ENCODE measurements at places on chromosomes 3 and 15.

DNA sequence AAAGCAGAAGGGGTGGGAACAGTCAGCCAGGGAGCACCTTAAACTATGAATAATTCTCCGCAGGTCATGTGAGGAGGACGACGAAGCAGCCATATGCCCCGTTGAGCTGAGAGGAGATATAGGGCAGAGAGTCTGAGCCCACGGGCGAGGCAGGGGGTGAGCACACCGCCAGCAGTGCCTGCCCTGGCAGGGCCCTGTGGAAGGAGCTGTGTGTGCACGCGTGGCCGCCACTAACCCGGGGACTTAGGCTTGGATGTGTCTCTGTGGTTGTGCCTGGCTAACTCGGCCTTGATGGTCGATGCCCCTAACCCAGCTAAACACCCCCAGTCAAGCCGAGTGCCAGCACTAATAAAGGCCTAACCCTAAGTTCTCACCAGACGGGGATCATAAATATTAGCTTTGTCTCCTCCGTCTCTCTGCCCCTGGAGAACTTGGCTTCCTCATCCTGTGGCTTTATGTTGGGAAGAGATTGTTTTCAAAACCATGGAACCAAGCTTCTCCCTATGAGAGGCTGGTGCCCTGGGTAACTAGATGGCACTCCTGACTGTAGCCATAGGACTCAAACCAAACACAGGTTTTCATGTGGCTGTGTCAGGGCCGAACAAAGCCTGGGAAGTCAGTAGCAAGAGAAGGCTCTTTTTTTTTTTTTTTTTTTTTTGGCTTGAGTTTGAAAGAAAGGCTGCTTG, 45.4 kb downstream of the CCK start:
- no peak for DNase-seq

GRCh38 chr3:22594990-22595389, 608.1 kb upstream of the UBE2E2 start:
- DNase-seq: no peak

- DNase-seq: no peak
Measured at GRCh38 chr3:133827684-133828083, 22.1 kb downstream of the SRPRB start.

DNA sequence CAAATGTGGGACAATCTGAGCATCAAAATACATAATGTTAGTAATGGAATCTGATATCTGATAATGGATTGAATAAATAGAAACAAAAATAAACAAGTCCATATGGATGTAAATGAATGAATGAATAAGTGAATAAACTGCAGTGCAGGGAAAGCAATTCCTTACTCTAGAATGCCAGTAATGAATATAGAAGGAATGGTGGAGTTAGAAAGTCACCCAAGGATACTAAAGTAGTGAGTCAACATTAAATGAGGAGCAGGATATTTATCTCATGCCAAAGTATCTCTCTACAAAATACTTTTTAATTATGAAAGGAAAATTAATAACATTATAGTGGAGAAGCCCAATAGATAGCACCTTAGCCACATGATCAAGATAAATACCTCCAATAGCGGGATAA, 300.3 kb downstream of the FEZF2 start:
- no peak for DNase-seq

DNA sequence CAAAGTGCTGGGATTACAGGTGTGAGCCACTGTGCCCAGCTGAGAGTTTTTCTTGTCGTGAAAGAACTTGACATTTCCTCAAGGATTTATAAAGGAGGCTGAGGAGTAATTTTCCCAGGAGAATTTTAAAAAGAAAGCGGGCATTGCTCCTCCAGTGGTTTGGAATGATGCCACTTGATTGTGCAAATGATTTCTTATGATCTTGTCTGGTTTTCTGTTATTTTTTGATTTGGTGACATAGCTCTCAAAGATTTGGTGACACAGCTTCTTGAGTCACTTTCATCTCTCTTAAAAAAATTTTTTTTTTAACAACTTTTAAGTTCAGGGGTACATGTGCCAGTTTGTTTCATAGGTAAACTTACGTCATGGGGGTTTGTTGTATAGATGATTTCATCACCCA, 24.6 kb upstream of the NFKBIZ start:
- DNase-seq: no peak

DNA sequence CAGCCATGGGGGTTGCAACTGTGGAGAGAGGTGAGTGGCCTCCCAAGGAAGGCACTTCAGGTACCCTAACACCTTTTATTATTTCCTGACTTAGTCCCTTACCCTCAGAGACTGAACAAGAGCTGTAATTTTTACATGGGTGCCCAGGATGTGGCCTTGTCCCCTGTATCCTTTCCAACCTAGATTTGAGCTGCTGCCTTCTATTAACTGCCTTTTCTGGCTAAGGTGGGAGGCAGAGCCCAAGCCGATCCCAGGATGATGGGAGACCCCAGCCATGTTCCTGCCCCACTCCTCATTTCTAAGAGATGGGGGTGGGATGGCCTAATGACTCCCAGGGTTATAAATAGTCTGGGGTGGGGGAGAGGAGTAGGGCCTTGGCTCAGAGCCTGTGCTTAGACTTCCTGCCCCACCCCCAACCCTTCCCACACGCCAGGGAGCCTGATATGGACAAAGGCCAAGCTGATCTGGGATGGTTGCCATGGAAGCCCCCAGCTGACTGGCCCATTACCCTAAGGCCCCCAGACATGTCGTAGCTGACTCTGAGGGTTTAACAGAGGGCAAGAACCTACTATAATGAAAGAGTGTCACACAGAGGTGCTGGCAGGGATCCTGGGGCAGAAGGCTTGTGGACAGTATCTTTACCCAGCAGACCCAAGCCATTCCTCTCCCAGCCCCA, 1.9 kb downstream of the KLHDC8B start:
- no peak for DNase-seq

DNA sequence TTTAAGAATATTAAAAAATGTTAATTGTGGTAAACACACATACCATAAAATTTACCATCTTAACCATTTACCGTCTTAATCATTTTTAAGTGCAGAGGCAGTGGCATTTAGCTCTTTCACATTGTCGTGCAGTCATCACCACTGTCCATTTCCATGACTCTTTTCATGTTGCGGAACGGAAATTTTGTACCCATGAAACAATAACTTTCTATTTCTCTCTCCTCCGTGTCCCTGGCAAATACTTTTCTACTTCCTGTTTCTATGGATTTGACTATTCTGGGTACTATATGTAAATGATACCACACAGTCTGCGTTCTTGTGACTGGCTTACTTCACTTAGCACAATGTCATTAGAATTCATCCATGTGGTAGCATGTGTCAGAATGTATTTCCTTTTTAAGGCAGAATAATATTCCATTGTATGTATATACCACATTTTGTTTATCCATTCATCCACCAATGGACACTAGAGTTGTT, 27.9 kb downstream of the AKAP13 start:
- no peak for DNase-seq

- no peak for DNase-seq
Measured at GRCh38 chr3:63202529-63202928, 75.6 kb upstream of the SYNPR start.

DNA sequence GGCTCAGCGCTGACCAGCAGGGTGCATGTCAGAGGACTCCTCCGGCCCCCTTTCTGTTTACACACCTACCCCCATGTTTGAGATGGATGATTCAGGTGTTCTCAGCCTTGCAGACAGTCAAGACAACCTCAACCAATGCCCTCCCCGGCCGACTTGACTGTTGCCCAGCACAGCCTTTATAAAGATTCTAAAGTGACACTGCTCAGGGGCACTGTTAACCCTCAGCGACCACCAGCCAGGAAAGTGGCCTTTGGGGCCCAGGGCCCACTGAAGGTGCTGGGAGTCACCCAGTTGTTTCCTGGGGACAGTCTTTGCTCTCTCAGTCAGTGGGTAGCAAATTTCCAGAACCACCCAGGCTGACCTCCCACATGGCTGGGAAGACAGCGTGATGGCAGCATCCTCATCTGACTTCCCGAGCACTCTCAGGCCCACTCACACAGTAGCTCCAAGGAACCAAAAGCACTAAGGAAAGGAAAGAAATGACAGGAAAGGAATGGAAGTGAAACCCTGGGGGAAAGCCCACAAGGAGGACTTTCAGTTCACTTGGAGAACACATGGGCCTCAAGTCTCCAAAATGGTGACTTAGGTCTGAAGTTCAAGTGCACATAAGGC, 128.4 kb downstream of the ASB7 start:
- DNase-seq: no peak

- DNase-seq: no peak
Measured at GRCh38 chr3:64422192-64422591, 196.9 kb upstream of the PRICKLE2 start.

All from 8988T (cell line).